NCI-H1694 treated with DMSO at 0.1 percent for 48 hours (cell line): ENCODE measurements at places on chromosomes 2 and 18.

- DNase-seq = no peak
Observed at GRCh38 chr2:238142382-238143205, 4.1 kb downstream of the KLHL30 start.

DNA sequence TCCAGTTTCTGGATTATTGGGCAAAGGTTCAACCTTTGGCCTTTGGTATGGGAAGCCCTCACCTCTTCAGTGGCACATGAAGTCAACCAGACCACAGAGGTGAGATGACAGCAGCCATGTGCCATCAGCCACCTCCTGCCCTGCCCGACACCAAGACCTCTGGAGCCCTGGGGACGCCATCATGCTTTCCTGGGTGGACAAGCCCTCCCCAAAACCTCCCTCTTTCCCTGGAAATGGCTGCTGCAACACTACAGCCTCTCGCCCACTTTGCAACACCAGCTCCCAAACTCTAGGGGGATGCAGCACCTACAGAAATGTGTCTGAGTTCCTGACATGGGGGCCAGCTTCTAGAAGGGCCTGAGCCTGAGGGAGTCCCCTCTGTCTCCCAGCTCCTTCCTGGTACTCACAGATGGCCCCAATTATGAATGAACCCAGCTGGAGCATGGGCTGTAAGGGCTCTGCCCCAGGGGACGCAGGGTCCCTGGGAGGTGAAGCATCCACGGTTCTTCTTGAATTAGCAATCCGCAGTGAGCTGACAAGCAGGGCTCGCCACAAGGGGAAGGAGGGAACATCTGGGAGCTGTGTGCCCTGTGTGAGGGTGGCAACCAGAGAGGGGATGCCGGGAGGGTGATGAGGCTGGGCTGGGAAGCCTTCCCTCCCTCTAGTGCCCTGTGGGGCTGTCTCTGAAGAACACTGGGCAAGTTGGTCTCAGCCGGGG is 268.5 kb upstream of the HDAC4 start:
- DNase-seq = no peak

GRCh38 chr2:27723372-27724144 is 48.0 kb upstream of the MRPL33 start:
- peak; percentile 54 for DNase-seq

GRCh38 chr2:98805412-98806171 is 74.7 kb upstream of the MGAT4A start:
- peak; percentile 56 for DNase-seq

GRCh38 chr2:101524806-101525430 is 50.0 kb upstream of the RFX8 start:
- no peak for DNase-seq
